ENCODE measurements at places on chromosomes 6 and 20.

DNA sequence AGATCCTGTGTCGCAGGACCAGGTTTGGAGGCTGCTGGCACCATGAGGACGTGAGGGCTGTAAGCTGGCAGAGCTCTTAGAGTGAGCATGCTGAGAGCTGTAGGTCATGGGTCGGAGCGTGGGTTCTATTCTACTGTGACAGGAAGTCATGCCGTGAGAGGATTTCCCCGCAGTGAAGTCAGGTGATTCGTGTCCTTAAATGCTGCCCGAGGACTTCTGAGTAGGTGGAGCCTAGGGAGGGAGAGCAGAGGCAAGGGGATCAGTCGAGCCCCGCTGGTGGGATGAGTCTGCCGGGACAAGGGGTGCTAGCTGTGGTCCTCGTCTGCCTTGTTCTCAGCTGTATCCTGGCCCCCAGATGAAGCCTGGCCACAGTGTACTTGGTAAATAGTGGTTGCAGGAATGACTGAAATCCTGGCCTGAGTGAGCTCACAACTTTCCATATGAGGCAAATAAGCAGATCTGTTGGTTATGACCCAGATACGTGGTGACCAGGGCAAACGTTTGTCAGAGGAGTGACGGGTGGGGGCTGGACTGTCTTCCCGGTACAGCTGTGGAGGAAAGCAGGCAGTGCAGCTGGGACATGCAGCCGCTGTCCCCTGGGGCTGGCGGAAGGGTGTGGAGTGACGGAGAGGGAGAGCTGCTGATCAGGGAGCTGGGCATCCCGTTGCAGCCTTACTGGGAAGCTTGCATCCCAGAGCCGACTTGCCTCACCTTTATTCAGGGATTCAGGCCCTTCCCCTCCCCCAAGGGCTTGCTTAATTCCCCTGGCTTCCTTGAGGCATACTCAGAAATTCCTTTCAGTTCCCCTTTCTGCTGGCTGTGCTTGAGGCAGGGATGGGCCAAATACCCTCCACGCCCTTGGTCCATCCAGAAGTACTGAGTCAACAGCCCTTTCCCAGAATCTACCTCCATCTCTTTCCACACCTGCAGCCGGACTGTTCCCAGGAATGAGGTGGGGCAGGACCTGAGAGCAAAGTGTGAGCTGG is 250.9 kb upstream of the RREB1 start:
- DNase-seq, result no peak

- no peak for DNase-seq
These were observed 16.6 kb upstream of the PCMTD2 start for GRCh38 chr20:64238851-64239387.

GRCh38 chr6:110800839-110801196 is 14.5 kb downstream of the CDK19 start:
- DNase-seq, result no peak

DNA sequence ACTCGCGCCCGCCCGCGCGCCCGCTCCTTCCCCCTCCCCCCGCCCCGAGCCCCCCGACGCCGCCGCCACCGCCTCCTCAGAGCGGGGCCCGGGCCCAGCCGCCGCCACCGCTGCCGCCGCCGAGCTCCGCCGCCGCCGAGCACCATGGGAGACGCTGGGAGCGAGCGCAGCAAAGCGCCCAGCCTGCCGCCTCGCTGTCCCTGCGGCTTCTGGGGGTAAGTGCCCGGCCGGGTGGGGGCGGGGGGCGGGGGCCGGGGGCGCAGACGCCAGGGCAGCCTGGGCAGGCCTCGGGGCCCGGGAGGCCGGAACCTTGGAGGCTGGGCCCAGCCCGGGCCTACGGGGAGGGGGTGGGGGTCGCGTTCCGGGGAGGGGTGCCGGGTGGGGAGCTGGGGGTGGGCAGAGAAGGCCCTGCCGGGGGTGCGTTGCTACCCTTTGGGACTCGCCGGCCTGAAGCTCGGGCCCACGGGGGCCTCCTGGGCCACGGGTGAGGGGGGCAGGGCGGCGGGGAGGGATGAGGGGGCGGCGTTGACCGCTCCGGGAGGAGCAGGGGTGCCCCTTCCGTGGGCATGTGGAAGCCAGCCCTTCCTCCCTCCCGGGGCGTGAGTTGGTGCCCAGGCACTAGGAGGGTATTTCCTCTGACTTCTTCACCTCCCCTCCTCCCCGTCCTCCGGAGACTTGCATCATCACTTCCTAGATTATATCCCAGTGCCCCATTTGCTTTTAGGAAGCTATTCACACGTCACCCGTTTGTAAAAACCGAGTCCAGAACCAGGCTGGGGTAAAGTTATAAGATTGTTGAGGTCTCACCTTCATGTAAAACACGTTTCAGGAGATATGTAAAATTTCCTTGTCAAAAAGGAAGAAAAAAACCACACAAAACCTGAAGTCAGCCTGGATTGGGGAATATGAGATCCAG is 533 bp downstream of the ZFAND3 start:
- DNase-seq, result peak; percentile 60

DNA sequence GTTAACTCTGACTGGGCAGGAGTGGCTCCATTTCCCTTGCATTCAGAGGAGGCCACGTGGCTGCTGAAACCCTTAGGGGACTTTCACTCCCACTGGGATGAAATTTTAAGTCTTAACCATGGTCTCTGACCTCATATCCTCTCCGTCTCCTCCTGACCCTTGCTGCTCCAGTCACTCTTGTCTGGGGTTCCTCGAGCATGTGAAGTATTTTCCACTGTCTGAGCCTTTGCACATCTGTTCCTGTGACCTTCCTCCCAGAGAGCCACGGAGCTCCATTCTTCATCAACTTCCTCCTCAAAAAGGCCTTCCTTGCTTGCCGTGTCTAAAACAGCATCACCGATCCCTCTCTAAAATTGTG is 153.0 kb upstream of the UST start:
- no peak for DNase-seq

DNA sequence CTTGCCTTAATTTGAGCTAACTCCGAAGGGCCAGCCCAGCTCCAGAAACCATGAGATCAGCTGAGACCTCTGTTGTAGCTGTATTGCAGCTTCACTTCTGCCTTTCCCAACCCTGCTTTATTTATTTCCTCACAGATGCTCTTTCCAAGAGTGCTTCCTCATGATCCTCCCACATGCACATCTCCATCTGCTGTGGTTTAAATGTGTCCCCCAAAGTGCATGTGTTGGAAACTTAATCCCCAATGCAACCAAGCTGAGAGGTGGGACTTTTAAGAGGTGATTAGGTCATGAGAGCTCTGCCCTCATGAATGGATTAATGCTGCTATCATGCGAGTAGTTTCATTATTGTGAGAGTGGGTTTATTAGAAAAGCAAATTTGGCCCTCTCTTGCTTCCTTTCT is 164.4 kb upstream of the TAB2 start:
- DNase-seq, result no peak

GRCh38 chr20:61815176-61815575 is 250.5 kb downstream of the TAF4 start:
- DNase-seq, result no peak

- no peak for DNase-seq
These were observed 34.2 kb downstream of the TUBB2B start for GRCh38 chr6:3193102-3193849.

GRCh38 chr6:13439644-13440043 is 47.8 kb downstream of the GFOD1 start:
- no peak for DNase-seq

DNA sequence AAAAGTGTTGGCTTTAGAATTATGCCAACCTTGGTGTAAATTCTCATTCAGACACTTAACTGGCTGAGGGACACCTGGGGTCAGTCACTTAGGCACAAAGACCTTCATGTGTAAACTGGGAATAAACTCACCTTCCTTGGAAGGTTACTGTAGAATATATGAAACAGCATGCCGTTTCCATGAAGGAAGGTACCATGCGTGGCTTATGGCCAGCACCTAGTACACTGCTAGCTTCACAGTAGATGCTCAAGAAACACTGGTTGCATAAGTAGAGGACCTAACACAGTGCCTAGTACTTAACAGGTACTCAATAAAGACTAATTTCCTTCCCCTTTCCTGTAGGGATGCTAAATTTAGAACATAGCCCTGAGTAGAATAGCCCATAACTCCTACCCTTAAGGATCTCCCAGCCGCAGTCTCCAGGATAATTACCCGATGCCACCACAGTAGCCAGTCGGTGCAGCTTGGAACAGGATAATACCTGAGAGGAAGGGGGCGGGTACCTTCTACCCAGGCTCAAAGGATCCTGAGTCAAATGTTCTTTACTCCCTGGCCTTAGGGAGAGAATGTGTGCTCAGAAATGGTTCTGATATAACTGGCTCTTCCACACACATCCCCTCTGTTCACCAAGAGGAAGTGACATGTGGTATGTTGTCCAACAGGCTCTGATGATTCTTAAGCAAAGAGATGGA is 3.6 kb downstream of the BCL2L1 start:
- DNase-seq, result no peak

GRCh38 chr6:16849280-16849987 is 88.2 kb upstream of the ATXN1 start:
- no peak for DNase-seq

- no peak for DNase-seq
These were observed 100.9 kb downstream of the OPRM1 start for GRCh38 chr6:154139892-154140291.

GRCh38 chr6:95676011-95676628 is 98.8 kb downstream of the MANEA start:
- no peak for DNase-seq

DNA sequence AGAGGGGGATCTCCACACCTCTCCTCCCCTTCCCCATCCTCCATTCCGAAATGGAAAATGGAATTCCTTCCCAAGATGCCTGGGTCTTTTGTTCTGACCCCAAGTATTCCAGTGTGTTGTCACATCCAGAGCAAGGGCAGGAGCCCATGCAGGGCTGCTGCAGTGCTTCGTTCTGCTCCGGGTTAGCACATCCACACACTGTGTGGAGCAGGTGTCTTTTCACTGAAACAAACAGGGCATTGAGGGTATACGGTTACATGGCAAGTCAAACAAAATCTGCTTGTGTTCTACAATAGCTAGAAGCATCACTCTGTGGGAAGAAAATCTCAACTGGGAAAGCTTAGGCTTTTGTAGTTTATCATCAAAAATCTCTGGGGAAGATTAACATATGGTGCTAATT is 56.9 kb downstream of the LYRM2 start:
- no peak for DNase-seq

- DNase-seq, result no peak
These were observed 218.0 kb downstream of the THBS2 start for GRCh38 chr6:169035385-169036240.

GRCh38 chr6:150394053-150394898 is 25.5 kb downstream of the IYD start:
- no peak for DNase-seq

- no peak for DNase-seq
These were observed 35.5 kb upstream of the BMP2 start for GRCh38 chr20:6732001-6732447.

DNA sequence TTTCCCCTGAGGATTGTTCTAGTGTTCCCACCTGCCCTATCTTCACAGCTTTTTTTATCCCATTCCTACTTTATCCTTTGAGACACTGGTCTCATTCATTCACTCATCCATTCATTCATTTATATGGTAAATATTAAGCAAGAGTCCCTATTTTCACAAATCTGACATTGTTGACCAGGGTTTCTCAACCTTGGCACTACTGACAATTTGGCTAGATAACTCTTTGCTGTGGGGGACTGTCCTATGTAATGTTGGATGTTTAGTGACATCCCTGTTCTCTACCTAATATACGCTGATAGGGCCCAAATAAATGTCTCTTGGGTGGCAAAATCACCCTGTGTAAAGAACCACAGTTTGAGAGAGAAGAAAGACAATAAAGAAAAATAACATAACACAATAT is 345.0 kb downstream of the GRIK2 start:
- no peak for DNase-seq

DNA sequence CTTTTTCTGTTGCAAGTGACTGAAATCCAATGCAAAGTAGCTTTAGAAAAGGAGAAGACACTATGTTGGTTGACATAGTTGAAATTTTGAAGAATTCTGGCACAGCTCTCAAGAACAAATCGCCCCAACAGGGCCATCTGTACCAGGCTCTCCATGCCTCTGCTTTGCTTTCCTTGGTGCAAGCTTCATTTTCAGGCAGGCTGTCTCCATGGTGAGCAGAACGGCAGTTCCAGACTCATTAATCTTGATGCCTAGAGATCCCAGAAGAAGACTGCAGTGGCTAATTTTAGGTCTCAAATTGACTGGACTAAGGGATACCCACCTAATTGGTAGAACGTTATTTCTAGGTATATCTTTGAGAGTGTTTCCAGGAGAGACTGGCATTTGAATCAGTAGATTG is 950.7 kb upstream of the FLRT3 start:
- DNase-seq, result no peak

- no peak for DNase-seq
These were observed 6.7 kb upstream of the BEND3 start for GRCh38 chr6:107121964-107122495.

DNA sequence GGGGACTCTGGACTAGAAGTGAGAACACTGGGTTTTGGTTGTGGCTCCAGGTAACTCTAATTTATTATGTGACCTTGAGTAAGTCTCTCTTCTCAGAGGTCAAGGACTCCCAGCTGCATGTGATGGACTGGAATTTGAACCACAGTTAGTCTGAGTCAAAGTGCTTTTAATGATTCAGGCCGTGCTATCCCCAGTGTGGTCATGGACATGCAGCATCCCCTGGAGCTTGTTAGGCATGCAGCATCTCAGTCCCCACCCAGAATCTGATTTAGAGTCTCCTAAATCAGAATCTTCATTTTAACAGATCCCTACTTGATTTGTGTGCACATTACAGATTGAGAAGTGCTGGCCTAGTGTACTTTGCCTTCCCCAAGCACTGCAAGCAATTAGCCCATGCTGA is 74.2 kb downstream of the TOX2 start:
- no peak for DNase-seq

DNA sequence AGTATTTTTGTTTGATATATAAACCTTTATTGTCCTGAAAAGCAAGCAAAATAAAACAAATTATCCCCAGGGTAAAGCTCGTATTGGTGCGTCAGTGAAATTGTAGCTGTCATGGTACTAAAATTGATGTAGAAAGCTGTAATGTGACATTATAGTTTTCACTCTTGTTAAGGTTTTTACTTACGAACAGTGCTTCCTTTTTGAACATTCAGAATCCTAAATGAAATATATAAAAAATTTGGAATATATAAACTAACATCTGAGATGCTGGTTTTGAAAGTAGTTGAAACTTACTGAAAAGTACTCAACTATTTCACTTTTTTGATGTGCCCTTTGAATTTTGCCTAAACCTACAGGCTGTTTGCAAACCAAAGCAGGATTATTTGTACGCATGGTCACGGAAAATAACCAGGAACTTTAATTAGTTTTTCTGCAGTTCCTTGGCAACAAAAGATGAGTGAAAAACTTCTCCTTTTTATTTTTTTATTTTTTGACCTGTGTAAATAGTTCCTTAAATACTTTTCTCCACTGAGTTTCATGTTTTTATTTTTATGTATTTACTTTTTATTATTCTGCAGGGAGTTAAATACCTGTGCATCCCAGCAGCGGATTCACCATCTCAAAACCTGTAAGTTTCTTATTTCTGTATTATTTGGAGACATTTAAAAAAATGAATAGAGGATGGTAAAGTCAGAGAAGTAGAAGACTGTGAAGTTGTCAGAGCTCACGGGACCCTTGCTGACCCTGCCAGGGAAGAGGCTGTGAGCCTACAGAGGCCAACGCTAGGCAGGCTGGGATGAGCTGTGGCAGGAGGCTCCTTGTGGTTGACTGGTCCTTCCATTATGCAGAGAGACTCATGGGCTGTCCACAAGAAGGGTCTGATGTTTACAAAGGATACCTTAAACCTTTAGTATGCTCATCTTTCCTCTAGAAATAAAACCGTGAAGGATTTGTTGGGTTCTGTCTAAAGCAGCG is 42.5 kb downstream of the DUSP22 start:
- DNase-seq, result no peak
